ENCODE measurements at places on chromosomes 11 and 22.

DNA sequence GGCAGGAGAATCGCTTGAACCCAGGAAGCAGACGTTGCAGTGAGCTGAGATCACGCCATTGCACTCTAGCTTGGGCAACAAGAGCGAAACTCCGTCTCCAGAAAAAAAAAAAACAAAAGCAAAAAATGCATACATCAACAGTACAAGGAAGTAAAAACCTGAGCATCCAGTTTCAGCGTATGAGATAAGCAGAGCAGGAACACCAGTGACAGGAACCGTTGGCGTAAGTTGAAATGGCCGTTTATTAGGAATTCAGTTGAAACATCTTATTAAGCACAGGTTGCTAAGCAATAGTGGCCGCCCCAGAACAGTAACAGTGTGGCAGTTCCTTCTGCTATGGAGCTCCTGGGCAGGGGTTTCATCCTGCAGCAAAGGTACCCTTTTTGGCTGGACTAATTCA lies 4.0 kb upstream of the L3MBTL2 start:
- no peak for DNase-seq

DNA sequence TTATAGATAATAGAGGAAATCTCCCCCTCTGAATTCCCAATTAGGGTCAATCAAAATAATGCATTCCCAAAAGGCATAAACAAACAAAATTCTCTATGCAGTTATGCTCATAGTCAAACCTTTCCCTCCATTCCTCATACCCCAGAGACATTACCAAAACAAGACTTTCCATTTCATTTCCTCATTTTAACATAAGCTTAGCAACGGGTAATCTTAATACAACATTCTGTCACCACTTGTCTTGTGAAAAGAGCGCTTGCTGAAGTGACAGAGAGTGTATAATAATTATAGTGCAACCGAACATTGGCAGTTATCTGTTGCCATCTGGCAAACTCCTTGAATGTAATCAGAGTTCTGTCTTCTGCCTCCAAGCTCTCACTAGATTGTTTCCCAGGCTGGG lies 1.2 kb upstream of the SLN start:
- no peak for DNase-seq

GRCh38 chr22:17434856-17435255 lies 65.6 kb downstream of the CECR2 start:
- no peak for DNase-seq

DNA sequence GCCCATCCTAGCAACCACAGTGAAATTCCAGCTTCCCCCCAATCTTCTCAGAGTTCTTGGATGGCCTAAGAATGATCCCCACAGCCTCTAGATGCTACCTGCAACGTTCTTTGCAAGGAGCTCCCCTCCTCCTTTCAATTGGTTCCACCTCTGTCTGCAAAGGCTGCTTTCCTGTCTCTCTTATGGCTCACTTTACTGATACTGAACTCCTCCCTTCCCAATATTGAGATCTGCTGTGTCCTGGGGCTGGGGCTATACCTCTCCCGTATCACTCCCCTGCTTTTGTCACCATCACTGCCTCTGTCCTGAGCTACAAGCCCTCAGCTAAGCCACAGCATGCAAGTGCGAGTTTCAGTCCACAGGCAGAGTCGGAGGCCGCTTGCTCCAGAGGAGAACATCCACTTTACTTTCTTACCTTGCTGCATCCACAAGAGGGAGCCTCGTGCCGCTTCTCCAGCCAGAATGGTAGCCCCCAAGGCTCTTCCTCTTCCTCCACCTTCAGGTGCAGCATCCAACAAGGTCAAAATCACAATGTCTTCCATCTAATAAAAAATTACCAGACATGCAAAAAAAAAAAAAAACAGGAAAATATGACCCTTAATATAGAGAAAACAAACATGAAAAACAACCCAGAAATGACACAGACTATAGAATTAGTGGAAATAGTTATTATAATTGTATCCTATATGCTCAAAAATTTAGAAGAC lies 48.6 kb upstream of the TMEM45B start:
- DNase-seq: peak; percentile 6

DNA sequence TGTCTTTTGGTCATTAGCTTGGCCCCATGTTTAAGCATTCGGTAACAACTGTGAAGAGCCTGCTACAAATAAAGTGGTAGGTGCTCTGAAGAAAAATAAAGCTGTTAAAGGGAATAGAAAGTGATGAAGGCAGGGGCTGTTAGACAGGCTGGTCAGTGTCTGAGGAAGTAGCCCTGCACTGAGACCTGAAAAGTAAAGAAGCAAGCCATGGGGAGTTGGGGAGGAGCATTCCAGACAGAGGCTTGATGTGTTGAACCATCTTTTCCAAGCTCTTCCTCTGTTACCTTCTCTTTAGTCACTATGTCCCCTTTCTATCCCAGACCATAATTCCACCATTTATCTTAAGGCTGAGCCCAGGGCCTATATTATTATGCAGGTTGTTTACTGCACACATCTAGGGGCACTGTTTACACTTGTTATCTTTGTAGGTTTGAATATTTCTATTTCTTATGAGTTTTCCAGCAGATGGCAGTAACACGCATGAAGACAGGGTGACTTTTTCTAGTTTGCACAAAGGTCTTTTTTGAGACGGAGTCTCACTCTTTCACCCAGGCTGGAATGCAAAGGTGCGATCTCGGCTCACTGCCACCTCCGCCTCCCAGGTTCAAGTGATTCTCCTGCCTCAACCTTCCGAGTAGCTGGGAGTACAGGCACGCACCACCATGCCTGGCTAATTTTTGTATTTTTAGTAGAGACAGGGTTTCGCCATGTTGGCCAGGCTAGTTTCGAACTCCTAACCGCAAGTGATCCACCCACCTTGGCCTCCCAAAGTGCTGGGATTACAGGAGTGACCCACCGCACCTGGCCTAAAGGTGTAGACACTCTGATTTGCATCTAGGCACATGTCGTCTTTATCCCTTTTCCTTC lies 23.0 kb downstream of the ZFTA start:
- no peak for DNase-seq

- DNase-seq: peak; percentile 63
Observed at GRCh38 chr22:37623075-37624016, 14.7 kb downstream of the GGA1 start.

GRCh38 chr22:37299969-37300509 lies 17.7 kb downstream of the CYTH4 start:
- DNase-seq: no peak

GRCh38 chr11:67572305-67572704 lies 11.3 kb upstream of the GSTP1 start:
- no peak for DNase-seq

DNA sequence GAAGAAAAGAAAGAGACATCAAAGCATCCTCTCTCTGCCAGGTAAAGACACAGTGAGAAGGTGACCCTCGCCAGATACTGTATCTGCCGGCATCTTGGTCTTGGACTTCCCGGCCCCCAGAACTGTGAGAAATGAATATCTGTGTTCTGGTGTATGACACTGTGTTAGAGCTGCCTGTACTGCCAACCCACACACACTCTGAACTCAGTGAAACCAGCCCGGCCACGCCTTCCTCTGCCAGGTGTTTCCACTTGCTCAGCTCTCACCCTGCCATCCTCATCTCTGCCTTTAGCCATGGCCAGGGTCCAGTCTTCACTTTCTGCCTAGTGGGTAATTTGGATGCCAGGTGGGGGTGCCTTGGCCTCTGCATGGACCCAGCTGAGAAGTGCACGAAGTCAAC lies 24.0 kb downstream of the CBX7 start:
- no peak for DNase-seq

All from activated effector memory CD4-positive, alpha-beta T cell treated with Interleukin-2 at 50 U/mL for 16 hours (primary cell).